GM19239 (cell line): ENCODE measurements at places on chromosomes 11 and 22.

DNA sequence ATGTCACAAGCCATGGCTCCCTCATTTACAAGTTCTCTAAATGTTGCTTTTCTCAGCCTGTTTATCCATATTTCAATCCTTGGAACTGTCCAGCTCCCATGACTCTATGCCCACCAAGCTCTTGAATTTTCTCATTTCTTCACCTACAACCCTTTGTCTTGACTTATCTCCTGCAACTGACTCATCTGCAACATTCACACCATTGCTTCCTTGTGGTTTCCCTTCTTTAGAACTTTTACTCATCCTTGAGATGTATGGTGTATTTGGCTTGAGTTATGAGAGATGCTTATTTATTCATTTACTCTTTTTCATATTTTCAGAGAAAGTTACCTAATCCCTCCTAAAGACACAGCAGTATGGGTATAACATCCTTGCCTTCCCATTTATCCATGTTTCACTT is 18.8 kb downstream of the TRIM34 start:
- no peak for DNase-seq

DNA sequence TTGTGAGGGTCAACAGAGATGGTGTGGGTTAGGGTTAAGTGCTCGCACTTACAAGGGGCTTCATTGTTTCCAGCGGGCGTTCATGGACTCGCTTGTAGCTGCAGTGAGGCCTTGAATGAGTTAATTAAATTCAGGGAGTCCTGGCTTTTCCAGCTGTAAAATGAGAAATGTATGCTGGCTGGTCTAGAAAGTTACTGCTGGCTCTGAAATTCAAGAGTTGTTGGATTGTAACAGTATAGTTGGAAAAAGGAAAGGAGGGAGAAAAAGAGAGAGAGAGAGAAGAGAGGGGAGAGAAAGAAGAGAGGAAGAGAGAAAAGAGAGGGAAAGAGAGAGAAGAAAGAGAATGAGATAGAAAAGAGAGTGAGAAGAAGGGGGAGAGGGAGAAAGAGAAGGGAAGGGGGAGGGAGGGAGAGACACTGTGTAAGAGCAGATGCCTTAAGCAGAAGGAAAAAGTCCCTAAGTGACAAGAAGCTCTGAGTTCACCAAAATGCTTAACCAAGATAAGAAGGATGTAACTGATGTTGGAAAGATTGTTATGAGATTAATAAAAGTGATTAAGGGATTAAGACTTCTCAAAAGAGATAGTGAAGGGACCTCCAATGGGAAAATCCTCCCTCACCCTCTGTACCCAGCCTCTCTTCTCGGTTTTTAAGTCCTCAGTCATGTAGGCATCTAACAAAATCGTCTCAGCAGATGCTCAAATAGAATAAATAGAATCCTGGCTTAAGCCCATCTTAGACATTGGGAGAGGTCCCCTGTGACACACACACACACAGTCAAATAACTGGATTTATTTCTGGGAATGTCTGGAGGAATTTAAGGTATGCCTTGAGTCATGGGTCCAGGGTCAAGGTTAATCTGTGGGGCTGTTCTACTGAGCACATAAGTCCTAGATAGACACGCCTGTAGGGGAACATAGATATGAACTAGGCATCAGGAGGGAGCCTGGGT is 477.9 kb downstream of the MIAT start:
- DNase-seq: no peak

DNA sequence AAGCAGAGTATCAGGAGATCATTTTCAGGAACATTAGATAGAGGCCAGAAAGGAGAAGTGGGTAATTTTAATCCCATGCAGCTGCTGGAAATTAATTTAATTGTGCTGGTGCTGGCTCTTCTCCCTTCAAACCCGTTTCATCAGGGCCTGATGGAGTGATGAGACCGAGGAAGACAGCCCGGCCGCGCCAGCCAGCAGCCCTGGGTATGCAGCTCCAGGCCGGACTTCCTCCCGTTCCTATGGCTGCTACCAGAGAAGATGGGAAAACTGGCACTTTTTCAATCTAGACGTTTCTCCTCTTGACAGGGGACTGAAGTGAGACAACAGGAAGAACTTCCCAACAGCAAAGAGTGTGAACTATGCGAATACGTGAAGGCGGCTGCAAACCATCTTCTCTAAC is 24.6 kb upstream of the ZBTB16 start:
- no peak for DNase-seq

DNA sequence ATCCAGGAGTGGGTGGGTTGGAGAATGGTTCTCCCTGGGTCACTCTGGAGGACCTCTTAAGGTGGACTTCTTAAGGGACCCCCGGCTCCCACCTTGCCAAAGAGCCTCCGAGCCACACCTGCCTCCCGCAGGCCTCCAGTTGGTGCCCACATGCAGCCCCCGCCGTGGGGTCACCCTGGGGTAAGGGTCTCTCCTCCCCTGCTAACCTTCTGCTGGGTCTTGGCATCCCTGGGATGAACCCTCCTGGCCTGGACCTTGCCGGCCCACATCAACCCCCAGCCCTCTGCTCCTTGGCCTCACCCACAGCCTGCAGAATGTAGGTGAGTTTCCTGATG is 12.5 kb upstream of the MUC6 start:
- no peak for DNase-seq

DNA sequence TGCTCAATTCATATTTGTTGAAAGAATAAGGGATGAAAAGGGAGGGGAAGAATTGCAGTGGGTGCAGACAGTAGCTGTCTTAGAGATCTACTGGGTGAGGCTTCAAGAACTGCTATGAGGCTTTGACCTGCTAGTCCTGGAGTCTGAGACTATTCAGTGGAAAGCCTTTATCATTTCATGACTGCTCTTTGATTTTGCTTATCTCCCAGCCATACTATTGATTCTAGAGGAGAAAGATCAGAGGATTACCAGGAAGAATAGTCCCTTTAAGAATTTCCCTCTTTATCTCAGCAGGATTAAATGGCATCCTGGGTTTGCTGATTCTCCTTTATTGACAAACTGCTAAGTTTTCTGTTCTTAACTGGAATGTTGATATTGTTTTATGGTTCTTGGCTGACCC is 107.5 kb upstream of the SORL1-AS1 start:
- no peak for DNase-seq

DNA sequence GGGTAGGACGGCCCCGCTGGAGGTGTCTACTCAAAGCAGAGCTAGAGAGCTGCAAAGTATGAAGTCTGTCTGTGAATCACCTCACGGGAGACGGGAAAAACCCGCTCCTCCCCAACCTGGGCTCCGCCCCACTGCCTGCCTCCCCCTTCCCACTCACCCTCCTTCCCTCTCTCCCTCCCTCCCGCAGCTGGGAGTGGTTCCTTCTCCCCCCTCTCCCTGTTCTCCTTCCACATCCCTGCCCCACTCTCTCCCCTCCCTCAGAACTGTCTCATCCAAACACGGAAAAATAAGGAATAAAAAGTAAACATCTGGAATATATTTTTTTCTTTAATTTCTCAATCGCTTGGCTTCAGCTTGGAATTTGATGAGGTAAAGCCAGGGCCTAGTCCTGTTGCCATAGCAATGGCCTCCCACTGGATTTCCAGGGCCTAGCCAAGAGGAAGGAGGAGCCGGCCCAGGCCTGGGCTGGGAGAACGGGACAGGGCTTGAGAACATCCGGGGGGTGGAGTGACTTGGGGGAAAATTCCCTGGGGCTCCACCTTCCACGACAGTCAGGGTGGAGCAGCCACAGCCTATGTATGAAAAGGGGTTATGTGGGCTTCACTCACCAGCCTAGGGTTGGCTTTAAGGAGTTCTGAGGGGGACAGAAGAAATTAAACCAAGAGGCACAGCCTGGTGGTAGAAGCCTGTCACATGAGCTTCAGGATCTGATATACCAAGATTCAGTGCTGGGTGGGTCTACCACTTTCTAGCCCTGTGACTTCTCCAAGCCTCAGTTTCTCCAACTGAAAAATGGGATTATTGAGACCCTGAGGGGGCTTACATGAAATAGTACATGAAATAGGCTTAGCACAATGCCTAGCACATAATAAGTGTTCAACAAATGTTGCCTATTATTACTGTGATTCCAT is 2.2 kb downstream of the TNKS1BP1 start:
- DNase-seq: no peak

GRCh38 chr22:42091455-42091782 is 847 bp upstream of the NDUFA6 start:
- DNase-seq: no peak

DNA sequence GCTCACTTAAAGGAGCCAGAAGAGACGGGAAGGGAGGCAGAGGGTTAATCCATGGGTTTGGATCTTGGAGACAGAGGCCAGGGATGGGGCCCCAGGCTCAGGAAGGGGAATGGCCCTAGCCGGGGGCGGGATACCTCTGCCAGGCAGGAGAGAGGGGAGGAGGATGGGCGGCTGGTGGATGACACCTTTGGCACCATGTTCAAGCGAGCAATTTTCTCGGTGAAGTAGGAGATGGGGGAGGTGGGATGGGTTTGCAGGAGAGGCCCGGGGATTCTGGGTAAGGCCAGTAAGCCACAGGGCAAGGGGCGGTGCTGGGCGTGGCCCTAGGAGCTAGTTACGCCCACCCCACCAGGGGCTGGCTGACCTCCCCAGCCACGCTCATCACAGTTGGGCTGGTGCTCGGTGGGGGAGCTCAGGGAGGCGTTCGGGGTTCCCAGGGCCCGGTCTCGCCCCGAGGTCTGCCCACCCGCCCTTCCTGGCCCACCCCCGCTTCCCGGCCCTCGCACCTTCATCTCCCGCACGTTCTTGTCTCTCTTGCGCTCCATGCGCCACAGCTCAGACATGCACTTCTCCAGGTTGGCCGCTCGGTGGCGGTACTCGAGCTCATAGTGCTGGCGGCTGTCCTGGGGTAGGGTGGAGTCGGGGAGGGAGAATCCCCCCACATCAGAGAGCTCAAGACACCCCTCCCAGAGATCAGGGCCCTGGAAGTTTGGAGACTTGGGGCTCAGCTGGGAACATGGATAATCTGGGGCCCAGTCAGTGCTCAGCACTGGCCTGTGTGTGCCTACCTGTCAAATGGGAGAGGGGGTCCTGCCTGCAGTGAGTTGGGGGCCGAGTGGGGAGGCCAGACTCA is 12.7 kb downstream of the BAIAP2L2 start:
- DNase-seq: no peak

GRCh38 chr22:50522208-50522805 is 3.1 kb downstream of the SCO2 start:
- no peak for DNase-seq

DNA sequence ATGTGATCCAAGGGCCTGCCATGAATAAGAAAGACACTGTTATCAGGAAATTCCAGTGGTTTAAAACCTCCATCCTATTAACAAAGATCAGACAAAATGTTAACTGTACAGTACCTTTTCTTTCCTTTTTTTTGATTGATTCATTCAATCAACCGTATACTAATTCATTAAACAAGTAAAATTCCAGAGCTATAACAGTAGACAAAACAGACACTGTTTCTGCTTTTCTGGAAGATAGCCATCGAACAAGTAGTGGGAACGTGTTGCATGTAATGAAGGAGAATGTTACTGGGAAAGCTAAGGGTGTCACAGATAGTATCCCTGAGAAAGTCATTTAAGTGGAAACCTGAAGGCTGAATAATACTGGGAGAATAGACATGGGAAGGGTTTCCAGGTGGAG is 73.7 kb upstream of the ALKBH3 start:
- DNase-seq: no peak

GRCh38 chr22:44783581-44783980 is 31.2 kb downstream of the ARHGAP8 start:
- no peak for DNase-seq

DNA sequence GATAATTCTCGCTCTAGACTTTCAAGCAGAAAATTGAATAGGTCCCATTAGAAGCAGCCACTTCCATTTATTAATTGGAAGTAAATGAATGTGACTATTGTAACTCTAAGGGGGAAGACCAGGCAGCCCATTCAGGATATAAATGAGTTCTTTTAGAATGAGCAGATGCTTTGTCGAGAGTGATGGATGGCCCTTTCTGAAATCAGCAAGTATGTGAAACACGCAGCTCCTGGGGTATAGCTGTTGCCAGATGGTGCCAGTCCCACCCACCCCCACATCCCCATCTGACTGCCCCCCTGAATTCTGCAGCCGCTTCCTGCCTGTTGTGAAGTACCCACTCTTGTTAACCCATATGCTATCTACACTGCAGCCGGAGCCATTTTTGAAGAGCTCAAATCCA is 3.7 kb downstream of the SLC15A3 start:
- no peak for DNase-seq

- DNase-seq: no peak
Measured at GRCh38 chr11:76889411-76889975, 28.8 kb downstream of the ACER3 start.

DNA sequence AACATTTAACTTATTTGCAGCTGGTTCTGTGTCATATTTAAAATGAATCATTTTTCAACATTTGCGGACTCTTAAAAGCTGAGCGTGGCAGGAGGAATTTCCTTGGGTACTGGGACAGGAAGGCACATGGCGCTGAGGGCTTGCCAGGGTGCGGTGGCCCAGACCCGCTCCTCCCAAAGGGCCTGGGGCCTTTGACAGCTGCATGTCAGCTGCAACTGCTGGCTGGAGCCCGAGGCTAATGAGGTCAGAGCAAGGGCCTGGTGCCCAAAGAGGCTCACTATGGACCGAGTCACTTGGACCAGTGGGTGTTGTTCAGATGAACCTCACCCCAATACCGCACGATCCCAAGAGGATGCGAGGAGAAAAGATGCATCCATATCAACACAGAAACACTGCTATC is 326.9 kb downstream of the CTTN start:
- DNase-seq: no peak

DNA sequence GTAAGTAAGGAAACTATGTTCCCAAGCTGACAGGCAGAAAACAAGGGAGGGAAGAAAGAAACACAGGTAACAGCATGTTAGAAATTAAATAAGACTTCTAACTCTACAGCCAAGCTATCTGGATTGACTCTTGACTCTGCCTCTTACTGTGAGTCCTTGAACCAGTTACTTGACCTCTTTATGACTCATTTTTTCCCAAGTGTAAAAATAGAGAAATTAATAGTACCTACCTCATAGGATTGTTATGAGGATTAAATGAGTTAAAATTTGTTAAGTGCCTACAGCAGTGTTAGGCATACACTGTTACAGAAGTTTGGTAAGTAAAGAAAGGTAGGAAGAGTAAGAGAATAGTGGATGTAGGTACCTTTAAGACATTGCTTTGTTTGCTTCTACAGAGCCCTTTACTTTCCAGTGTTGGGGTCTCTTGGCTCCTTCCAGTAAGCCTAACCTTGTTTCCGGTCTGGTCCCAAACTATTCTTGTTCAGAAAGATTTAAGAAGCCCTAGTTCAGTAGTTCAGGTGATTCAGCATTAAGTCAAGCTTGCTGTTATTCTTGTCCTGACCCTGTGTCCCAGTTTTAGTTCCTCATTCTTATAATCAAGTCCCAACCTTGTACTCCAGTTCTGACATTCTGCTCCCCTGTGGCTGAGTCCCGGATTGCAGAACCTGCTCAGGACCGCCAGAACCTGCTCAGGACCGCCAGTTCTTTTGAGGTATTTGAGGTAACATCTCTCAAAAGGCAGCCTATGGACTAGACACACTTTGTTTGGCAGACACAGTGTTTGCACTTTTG is 963.4 kb upstream of the CCDC90B start:
- no peak for DNase-seq

GRCh38 chr22:44245867-44246266 is 65.1 kb downstream of the PARVG start:
- no peak for DNase-seq
